ENCODE measurements at places on chromosomes 5 and 9. TPM values are rescaled to one million over a fixed set of nuclear protein-coding genes. Genes with fewer than 3 reads are reported as not detected.
A peak's percentile ranks its signal among the peaks of the same experiment; 100 is the strongest.

- no peaks in the 10 kb centered on the region for H3K27me3 ChIP-seq
- peaks cover 69% of the 10 kb centered on the region for H3K4me1 ChIP-seq
Observed at GRCh38 chr9:130319300-130319699, 53.7 kb downstream of the HMCN2 start.

Gene RETREG1
- 13.0 TPM for total RNA-seq

Gene SMIM33
- not detected for total RNA-seq

GRCh38 chr5:1172670-1173404 lies 28.6 kb upstream of the SLC6A19 start:
- no peaks in the 10 kb centered on the region for H3K36me3 ChIP-seq
- H3K4me1 ChIP-seq, result peaks cover 5% of the 10 kb centered on the region
- H3K4me3 ChIP-seq, result no peak overlapping the region

DNA sequence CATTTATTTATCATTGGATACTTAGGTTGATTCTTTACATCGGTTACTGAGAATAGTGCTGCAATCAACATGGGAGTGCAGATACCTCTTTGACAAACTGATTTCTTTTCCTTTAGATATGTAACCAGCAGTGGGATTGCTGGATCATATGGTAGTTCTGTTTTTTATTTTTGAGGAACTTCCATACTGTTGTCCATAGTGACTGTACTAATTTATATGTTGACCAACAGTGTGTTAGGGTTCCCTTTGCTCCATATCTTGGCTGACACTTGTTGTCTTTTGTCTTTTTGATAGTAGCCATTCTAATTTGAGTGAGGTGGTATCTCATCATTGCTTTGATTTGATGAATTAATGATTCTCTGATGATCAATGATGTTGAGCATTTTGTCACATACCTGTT lies 137.3 kb upstream of the PITX1 start:
- no peak overlapping the region for H3K4me3 ChIP-seq
- DNase-seq, result no peak
- H3K36me3 ChIP-seq, result no peaks in the 10 kb centered on the region
- no peak overlapping the region for H3K27ac ChIP-seq
- no peaks in the 10 kb centered on the region for H3K4me1 ChIP-seq

DNA sequence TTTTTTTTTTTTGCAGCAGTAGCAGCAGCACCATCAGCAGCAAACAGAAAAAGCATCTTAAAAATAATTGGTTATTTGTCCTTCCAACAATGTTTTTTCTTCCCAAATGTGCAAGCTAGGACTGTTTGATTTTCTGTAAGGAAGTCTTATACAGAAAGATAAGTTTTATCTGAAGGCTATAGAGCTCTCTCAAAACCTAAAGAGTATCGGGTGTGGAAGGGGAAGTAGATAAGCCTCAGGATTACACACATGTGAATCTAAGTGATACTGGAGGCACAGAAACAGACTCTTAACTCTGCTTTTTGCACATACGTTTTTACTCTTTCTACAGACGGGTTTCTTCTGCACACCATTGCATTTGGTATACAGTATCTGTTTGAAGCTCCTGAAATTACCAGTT lies 184.4 kb upstream of the FTMT start:
- no peaks in the 10 kb centered on the region for H3K27me3 ChIP-seq
- H3K36me3 ChIP-seq, result no peaks in the 10 kb centered on the region
- H3K4me1 ChIP-seq, result no peaks in the 10 kb centered on the region
- H3K4me3 ChIP-seq, result no peak overlapping the region
- H3K27ac ChIP-seq, result no peak overlapping the region
- DNase-seq, result no peak

Gene TMEM252
- total RNA-seq, result 0.34 TPM

Gene CDC42SE2
- 27.2 TPM for total RNA-seq

- H3K36me3 ChIP-seq, result no peaks in the 10 kb centered on the region
- peaks cover 14% of the 10 kb centered on the region for H3K4me1 ChIP-seq
- H3K27ac ChIP-seq, result no peak overlapping the region
- H3K4me3 ChIP-seq, result no peak overlapping the region
- no peaks in the 10 kb centered on the region for H3K27me3 ChIP-seq
- DNase-seq, result peak; percentile 83
Observed at GRCh38 chr5:95631991-95632675, 12.2 kb downstream of the GPR150 start.

GRCh38 chr5:149802008-149802680 lies 72.0 kb downstream of the PPARGC1B start:
- peak overlapping the region; percentile 90 for H3K27ac ChIP-seq
- H3K36me3 ChIP-seq, result no peaks in the 10 kb centered on the region
- H3K4me1 ChIP-seq, result peaks cover 85% of the 10 kb centered on the region
- no peak overlapping the region for H3K4me3 ChIP-seq

Gene CDC26
- total RNA-seq, result 77.2 TPM

DNA sequence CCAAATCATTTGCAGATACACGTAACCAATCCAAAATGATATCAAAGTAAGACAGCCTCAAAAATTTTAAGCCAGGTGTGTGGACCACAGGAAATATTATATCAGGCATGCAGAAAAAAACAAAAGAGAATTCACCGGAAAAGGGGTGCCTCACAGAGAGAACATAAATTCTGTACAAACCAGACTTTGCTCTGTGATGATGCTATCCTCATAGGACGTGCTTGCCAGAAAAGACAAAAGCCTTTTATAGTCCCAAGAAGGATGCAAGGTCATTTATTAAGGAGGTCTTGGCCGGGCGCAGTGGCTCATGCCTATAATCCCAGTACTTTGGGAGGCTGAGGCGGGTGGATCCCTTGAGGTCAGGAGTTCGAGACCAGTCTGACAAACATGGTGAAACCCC lies 16.8 kb upstream of the ATP6V1G1 start:
- H3K27me3 ChIP-seq, result no peaks in the 10 kb centered on the region
- H3K27ac ChIP-seq, result no peak overlapping the region
- H3K4me3 ChIP-seq, result no peak overlapping the region
- no peaks in the 10 kb centered on the region for H3K36me3 ChIP-seq
- H3K4me1 ChIP-seq, result no peaks in the 10 kb centered on the region

Gene SLIT3
- 41.1 TPM for total RNA-seq
